ENCODE measurements at places on chromosomes 3 and 15.

DNA sequence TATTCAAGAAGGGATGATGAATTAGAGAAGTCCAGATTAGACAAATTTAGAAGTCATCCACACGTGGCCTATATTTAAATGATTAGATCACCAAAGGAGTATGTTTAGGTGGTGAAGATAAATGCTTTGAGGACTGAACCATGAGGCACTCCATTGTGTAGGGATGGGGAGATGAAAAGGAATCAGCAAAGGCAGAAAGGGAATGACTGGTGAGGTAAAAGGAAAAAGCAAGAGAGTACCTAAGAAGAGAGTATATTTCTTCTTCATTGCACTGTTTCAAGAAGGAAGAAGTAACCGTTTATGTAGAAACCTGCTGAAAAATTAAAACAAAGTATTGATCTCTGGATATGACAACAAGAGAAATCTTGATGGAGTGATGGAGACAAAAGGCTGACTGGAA, 40.7 kb downstream of the DENND4A start:
- no peak for DNase-seq

DNA sequence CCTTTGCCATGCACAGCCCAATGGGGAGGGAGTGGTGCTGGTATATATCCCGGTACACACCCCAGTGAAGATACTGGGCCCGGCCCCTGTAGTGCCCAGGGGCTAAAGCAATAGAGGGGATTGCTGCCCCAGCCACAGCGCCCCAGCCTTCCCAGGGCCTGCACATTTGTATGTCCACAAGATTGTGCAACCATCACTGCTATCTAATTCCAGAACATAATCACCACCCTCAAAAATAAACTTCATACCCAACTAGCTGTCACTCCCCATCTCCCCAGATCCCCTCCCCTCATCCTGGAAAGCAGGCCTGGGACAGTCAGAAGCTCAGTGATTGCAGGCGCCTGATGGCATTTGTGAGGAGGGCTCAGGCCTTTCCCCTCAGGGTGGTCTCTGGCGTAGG, 13.5 kb downstream of the GNAI2 start:
- DNase-seq, result no peak

DNA sequence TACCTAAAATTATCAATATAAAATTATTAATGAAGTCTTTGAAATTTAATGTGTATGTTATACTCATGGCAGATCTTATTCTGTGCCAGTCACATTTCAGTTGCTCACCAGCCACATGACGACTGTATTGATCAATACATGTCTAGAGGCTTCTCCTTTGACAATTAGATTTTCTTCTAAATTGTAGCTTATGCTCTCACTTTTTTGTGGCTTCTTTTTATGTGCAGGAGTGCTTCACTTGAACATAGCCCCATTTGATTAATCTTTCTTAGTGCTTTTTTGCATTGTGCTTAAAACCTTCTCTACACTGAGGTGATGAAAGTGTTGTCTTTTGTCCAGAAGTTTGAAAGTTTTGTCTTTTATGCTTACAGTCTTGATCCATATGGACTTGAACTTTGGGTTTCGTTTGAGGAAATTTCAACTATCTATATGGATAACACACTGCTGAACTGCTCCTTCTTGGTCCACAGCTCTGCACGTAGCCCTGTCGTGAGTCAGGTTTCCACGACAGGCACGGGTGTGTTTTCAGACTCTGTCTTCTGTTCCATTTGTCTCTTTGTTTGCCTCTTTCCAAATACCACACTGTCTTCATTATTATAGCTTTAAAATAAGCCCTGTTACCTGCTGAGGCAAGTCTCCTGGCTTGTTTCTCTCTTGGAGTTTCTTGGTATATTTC, 393.9 kb upstream of the CFAP20DC start:
- DNase-seq, result no peak

- DNase-seq, result no peak
Measured at GRCh38 chr15:78301828-78302227, 2.4 kb upstream of the SKIC8 start.

- no peak for DNase-seq
Measured at GRCh38 chr15:28876131-28876844, 9.5 kb upstream of the APBA2 start.

DNA sequence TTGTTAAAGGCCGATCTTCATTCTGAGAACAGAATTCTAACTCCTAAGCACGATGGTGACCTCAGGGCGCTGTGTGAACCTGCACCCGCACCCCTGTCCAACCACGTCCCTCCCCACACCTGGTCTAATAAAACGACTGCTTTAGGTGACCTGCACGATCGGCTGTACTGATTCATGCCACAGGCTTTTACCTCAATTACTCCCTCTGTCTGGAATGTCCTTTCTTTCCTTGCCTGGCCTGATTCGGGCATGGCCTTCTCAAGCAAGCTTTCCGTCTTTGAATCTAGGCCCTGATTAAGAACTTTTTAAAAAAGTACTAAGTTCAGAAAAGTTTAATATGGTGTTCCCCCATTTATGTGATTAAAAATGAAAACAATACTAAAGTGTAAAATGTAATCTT, 842 bp upstream of the U2SURP start:
- no peak for DNase-seq

GRCh38 chr3:101249522-101249921, 70.9 kb downstream of the IMPG2 start:
- DNase-seq, result no peak

GRCh38 chr3:140794507-140794906, 116.6 kb downstream of the TRIM42 start:
- no peak for DNase-seq

DNA sequence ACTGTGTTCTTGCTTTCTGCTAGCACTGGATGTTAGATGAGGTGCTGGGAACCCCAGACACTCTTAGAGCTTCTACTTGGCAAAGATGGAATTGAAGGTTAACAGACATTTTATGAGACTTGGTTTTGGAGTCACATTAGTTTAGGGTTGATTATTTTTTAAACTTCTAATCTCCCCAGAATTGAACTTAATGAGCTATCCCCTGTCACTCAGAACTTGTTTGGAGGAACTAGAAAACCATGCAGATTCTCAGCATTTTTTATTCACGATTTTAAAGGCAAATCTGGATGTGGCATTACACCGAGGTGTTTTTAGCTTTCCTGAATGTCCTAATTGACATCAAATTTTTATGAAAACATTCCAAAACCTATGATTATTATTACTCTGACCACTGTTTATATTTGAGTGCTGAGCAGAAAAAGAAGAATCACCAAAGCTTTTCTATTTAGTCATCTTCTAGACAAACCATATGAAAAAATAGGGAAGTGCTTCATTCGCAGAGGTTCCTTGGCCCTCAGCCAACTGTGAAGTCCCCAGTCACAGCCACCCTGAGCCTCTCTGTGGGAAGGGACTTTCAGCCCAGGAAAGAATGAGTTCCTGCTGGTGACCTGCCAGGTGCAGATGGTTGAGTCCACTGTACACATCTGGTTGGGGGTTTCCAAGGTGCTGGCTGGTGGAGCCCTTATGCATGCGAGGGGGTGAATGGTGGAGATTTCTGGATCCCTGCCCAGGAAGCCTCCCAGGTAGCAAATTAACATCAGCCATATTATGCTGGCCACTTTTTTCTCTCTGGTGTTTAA, 196.0 kb upstream of the TOPAZ1 start:
- no peak for DNase-seq
